ENCODE measurements at places on chromosomes 6 and 20. TPM values are rescaled to one million over a fixed set of nuclear protein-coding genes. Genes with fewer than 3 reads are reported as not detected.

MPC1 gene
- polyA plus RNA-seq = 73.6 TPM

LTA gene
- 0.18 TPM for polyA plus RNA-seq

TRIM15 gene
- polyA plus RNA-seq = not detected

DNMT3B gene
- polyA plus RNA-seq = 3.7 TPM

TCP11 gene
- 0.27 TPM for polyA plus RNA-seq

GABBR1 gene
- polyA plus RNA-seq = 33.1 TPM

TMEM217 gene
- 0.71 TPM for polyA plus RNA-seq

GUCA1A gene
- not detected for polyA plus RNA-seq

PPP1R3G gene
- polyA plus RNA-seq = 1.5 TPM

PDYN gene
- polyA plus RNA-seq = not detected

FOXA2 gene
- polyA plus RNA-seq = not detected

TAGAP gene
- polyA plus RNA-seq = 1.0 TPM

C6orf136 gene
- polyA plus RNA-seq = 16.1 TPM

NKX2-4 gene
- not detected for polyA plus RNA-seq

MOCS3 gene
- 3.0 TPM for polyA plus RNA-seq

DDR1 gene
- 65.4 TPM for polyA plus RNA-seq

SMPDL3A gene
- polyA plus RNA-seq = 12.8 TPM

RIPOR2 gene
- polyA plus RNA-seq = 29.3 TPM

EPHA7 gene
- polyA plus RNA-seq = 8.1 TPM

WFDC10B gene
- not detected for polyA plus RNA-seq

DEFB124 gene
- 1.3 TPM for polyA plus RNA-seq

ATP6V1G2 gene
- 3.0 TPM for polyA plus RNA-seq

TBC1D32 gene
- 5.6 TPM for polyA plus RNA-seq
